ENCODE measurements at places on chromosomes 5 and 9. TPM values are rescaled to one million over a fixed set of nuclear protein-coding genes. Genes with fewer than 3 reads are reported as not detected.

Gene ADGRV1
- total RNA-seq = 6.0 TPM

Gene SV2C
- not detected for total RNA-seq

Gene SH2D3C
- 0.08 TPM for total RNA-seq

Gene PCDHB4
- total RNA-seq = 1.7 TPM

Gene ZCCHC9
- 38.0 TPM for total RNA-seq

Gene ZNF462
- 26.3 TPM for total RNA-seq

Gene FOXD4L4
- not detected for total RNA-seq

Gene STOML2
- 310 TPM for total RNA-seq

Gene TGFBI
- 173 TPM for total RNA-seq

Gene TRIM23
- 13.1 TPM for total RNA-seq

Gene LCN2
- 4.4 TPM for total RNA-seq
